Peyer's patch (tissue), 4 donors: ENCODE measurements at places on chromosomes 13 and 19. TPM values are rescaled to one million over a fixed set of nuclear protein-coding genes. Genes with fewer than 3 reads are reported as not detected.

- no peak for DNase-seq
These were observed 42.0 kb downstream of the SLC15A1 start for GRCh38 chr13:98710521-98710920.

DNA sequence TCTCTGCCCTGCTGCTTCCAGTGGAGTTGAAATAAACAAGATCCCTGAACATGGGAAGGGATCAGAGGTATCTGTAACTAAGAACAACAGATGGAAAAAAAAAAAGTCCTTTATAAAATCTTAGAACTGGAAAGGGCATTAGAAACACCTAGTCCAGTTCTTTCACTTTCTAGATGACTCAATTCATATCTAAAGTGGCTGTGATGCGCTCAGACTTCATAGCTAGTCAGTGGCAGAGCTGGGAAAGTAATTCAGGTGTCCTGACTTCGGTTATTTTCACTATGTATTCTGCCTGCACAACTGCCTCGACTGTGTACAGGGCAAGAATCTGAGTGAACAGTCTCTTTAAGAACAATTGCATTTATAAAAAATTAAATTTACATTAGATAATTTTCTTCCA, 151.8 kb upstream of the TMTC4 start:
- DNase-seq: no peak

The PCDH17 gene
- total RNA-seq: 0.88 TPM

The PGLYRP2 gene
- total RNA-seq: not detected
